GDM1 (cell line): ENCODE measurements at places on chromosomes 11 and 22.

DNA sequence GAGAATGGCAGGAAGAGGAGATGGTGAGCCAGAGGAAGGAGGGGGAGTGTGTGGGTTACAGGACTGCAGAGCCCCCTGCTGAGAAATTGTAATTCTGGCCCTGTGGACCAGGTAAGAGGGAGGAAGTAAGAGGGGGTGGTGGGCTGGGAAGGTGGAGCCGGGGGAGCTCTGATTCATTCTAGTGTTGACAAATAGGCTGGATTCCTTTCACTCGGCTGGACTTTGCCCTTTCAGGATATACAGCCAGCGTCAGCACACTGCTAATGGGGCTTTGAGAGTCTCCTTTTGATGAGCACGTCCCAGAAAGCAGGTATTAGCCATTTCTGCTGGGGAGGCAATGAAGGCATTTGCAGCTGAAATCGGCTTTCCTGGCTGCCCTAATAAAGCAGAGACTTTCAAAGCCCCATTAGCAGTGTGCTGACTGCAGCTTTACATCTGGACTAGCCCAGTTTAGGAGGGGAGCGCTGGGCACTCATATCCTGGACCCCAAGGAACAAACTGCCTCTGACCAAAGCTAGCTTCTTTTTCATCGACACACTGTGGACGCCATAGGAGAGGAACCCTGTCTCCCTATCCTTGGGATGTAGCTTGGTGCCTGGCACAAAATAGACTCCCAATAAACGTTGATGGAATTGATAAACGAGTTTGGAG lies 44.8 kb upstream of the CADM1 start:
- DNase-seq = no peak

DNA sequence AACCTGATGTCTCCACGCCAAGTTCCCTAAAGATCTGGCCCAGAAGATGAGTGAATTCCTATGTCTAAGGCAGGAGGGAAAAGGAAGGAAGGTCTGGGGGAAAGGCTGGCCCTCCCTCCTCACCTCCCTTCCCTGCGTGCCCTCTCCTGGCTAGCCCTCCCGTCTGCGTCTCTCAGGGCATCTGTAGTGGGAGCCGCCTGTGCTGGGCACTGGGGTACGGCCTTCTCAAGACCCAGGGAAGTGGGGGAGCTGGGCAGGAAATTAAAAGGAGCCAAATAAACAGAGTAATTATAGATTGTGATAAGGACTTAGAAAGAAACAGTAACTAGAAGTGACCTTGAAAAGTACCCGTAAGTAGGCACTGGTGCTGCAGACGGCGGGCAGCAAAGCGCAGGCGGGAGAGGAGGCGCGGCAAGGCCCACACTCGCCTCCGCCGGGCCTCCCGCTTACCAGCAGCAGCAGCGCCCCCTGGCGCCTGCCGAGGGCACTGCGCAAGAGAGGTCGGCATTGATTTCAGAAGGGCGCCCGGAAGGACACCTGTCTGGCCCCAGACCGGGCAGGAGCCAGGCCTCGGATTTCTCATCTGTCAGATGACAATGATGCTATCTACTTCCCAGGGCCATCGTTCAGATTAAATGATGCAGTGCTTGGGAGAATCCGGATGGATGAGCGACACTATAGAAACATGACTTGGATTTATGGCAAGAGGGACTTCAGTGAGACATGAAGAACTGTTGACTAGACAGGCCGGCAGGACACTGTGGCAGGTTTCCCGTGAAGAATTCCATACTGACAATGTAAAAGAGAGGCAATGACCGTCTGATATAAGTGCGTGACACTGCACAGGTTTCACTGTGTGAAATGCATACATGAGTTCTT lies 7.3 kb downstream of the KCNJ1 start:
- no peak for DNase-seq

DNA sequence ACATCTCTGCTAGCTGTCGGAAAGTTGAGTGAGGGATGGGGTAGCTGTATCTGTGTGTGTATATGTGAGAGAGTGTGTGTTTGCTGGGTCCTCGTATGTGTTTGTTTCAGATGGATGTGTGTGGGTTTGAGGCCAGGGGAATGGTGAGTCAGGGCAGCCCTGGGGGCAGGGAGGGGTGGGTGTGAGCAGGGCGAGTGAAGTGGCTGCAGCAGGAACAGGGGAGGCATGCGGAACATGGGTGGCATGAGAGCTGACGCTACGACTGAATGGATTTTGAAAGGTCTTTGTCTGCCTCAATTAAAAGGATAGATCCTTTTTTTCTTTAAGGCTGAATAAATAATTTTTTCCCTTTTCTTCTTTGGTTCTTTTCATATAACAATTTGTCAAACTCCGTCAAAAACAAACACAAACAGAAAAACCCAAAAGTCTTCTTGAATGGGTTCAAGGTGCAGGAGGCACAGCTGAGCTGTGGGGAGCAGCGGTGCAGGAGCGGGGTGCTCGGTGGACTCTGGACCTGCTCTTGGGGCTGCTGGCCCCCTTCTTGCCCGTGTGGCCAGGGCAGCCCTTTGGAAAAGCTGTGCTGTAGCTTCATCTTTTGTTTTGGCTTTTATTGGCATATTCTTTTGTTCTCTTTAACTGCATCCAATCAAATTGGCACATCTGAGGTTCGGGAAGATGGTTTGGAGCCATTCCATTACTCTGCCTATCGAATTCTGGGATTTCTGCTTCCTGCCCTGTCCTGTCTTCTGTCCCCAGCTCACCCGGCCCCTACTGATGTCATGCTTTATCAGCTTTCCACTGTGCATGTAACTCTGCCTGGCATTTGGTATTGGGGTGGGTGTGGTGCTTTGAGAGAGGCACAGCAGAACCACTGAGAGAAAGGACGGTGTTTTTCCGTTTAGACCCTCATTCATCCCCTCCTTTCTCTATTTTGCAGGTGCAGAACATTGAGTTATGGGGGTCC lies 80.1 kb downstream of the ADAMTS15 start:
- no peak for DNase-seq

DNA sequence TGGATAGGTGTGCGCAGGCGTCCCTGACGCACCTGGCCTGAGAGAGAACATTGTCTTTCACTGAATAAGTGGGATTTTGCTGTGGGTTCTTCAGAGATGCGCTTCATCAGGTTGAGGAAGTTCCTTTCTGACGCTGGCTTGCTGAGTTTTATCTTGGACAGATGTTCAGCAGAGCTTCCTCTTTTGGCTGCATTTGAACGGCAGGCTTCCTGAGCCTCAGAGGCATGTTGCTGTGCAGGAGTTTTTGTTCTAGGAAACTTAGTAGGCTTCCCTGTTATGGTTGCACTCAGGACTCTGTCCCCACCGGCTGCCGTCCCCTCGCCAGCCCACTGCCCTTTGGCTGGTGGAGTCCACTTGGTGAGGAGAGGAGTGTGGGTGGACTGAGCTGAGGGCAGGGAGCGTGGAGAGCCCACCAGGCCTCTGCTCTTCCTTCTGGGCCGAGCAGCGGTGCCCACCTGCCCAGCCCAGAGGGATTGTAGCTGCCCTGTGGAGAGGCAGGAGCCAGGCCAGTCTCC lies 17.2 kb downstream of the FRMD8 start:
- peak; percentile 85 for DNase-seq

GRCh38 chr22:37232140-37232998 lies 11.7 kb downstream of the RAC2 start:
- DNase-seq = no peak

GRCh38 chr11:44417731-44418455 lies 108.0 kb upstream of the ALX4 start:
- no peak for DNase-seq

- no peak for DNase-seq
Measured at GRCh38 chr22:46464701-46465344, 72.6 kb downstream of the CELSR1 start.

DNA sequence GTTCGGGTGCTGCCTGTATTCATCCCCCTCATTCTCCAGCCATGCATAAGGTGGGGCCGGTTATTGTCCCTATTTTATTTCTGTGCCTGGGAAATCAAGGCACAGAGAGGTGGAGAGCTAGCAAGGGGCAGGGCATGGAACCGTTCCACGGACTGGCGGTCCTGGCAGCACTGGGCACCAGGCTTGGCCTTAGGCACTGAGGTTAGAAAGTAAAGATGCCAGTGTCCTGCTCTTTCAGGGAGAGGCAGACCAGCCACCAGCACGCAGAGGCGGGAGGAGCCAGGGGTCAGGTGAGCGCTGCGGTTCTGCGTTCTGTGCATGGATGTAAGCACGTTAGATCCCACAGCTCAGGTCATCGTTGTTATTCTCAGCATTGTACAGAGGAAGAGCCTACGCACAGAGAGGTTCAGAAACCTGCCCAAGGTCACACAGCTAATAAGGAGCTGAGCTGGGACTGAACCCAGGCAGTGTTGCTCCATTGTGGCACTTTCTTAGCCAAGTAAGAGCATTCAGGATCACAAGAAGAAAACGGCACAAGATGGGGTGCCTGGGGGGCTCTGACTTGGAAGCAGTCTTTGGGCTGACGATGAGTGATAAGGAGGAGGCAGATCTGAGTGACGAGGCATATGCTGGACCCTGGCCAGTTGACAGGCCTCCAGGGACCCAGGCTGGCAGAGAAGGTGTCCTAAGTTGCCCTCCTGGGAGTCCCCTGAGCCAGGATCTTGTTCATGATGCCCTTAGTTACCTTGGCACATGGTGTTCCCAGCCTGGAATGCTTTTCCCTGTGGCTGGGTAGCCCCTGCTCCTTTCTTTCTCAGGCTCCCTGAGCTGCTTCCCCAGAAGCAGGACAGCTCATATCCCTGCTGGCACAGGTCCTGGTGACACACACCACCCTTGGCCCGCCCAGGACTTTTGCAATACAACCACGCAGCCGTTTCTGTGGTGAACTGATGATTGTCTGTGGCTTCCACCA lies 41.1 kb downstream of the OSBPL5 start:
- no peak for DNase-seq

DNA sequence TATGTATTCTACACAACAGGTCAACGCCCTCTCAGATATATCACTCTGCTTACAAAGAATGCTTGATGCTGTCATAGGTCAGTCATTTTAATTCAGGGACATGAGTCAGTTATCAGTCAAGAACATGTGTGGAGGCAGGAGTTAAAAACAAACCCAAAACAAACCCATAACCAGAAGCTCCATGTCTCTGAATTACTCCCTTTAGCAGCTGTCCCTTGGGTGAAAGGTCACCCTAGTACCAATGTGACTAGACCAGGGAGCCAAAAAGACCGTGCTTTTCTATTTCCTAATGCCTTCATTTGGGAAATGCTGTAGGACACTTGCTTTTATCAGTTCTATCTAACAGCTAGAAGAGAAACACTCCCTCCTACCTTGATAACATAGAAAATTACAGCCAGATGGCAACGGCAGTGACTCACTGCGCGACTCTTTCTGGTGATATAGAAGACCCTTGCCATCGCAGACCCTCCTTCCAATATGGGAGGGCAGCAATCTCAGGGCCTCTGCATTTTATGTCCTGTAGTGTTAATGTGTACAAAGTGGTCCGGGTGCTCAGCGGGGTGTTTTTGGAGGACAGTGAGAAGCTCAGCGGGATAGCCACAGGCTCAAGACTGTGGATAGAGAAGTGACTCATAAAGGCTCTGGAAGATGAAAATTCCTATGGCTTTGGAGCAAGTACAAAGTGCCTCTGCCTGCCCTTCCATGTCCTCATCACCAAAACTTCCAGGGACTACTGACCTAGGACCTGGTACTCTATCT lies 24.8 kb downstream of the APOL5 start:
- DNase-seq = no peak

GRCh38 chr11:102449651-102450570 lies 2.7 kb downstream of the TMEM123 start:
- no peak for DNase-seq

DNA sequence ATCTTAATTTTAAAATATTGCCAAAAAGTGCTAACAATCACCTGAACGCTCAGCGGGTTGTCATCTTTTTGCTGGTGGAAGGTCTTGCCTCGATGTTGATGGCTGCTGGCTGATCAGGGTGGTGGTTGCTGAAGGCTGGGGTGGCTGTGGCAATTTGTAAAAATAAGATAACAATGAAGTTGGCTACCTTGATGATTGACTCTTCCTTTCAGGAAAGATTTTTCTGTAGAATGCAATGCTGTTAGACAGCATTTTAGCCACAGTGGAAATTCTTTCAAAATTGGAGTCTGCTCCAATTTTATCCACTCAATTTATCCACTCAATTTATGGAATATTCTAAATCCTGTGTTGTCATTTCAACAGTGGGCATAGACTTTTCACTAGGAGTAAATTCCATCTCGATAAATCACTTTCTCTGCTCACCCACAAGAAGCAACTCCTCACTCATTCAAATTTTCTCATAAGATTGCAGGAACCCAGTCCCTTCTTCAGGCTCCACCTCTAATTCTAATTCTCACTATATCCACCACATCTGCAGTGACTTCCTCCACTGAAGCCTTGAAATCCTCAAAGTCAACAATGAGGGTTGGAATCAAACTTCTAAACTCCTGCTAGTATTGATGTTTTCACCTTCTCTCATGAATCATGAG lies 78.8 kb downstream of the LINC01488 start:
- DNase-seq = no peak

GRCh38 chr11:70637949-70638583 lies 239.7 kb downstream of the CTTN start:
- no peak for DNase-seq

GRCh38 chr11:73465871-73466270 lies 89.7 kb downstream of the RELT start:
- no peak for DNase-seq

GRCh38 chr11:126662035-126662790 lies 306.7 kb downstream of the ST3GAL4 start:
- no peak for DNase-seq

- no peak for DNase-seq
Measured at GRCh38 chr11:92225125-92225567, 528 bp downstream of the FAT3 start.

GRCh38 chr11:62860835-62861563 lies 19.7 kb upstream of the SLC3A2 start:
- DNase-seq = no peak

DNA sequence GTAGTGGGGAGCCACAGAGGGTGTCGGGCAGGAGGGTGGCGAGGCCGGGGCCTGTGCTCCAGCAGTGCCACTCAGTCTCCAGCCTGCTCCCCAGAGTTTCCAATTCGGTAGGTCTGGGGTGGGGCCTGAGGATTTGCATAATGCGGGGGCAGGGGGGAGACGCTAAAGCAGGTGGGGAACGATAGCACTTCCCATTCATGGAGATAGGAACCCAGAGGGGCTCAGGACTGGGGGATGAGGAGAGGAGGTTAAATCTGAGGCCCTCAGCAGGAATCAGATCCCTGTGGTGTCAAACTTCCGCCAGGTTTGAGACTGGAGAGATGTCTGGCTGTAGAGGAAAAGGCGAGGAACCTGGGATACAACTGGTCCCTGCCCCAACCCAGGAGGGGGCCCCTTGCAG lies 29.8 kb downstream of the WNT11 start:
- DNase-seq = no peak

DNA sequence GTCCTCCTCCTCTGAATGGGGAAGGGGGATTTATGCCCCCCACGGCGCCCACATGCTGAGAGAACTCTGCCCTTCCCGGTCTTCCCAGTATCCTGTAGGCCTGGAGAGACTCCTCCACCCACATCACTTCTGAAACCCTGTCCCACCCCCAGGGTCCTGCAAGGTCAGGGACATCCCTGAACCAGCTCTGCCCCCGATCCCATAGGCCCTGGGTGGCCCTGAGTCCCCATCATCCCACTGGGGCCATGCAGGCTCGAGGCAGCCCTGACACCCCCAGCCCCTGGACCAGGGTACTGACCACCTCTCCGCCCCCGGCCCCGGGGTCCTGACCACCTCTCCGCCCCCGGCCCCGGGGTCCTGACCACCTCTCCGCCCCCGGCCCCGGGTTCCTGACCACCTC lies 11.7 kb downstream of the B4GALNT4 start:
- DNase-seq = no peak

- DNase-seq = no peak
Measured at GRCh38 chr22:28951969-28952521, 68.7 kb downstream of the ZNRF3 start.
